ENCODE measurements at places on chromosomes 12 and 14.
A peak's percentile ranks its signal among the peaks of the same experiment; 100 is the strongest.

- DNase-seq, result peak; percentile 74
Observed at GRCh38 chr12:106645074-106645421, 62.2 kb downstream of the RFX4 start.

GRCh38 chr12:111453071-111453989 lies 47.6 kb downstream of the SH2B3 start:
- DNase-seq, result no peak

GRCh38 chr14:102754370-102755262 lies 22.6 kb upstream of the TRAF3 start:
- DNase-seq, result no peak

DNA sequence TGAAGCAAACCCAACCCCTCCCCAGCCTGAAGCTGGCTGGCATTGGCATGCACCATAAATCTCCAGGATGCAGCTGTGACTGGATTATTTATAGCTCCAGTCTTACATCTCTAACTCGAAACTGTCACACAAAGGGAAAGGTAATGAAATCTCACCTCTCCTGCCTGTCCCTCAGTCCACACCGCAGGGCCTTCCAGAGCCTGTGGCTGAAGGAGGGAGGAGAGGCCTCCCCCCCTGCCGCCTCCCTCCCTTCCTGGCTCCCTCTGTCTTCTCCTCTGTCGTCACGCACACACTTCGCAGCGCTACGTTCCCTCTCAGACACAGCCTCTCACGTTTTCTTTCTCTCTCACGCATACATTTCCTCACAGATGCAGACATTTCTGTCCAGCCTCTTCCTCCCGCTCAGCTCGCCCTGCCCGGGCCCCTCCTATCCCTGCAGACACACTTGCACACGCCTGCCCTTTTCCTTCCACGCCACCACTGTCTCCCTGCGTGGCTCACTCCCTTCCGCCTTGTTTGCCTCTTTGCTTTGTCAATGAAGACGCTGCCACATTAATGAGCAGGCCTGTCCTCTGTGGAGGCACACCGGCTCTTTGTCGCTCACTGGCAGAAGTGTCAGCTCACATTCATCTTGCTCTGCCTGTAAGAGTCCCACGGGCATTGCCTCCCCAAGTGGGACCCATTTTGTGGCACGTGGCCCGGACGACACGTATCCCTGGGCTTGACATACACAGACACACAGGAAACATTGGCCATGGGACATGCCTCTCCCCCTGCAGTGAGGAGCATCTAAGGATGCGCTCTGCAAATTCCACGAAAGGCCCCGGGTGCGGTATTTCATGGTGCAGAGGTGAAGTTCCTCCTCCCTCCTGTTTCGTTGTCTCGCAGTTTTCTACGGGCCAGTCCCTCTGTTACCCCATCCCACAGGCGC lies 27.9 kb downstream of the IRF2BPL start:
- peak; percentile 27 for DNase-seq

- DNase-seq, result no peak
Observed at GRCh38 chr12:100643246-100643645, 69.8 kb downstream of the GAS2L3 start.

DNA sequence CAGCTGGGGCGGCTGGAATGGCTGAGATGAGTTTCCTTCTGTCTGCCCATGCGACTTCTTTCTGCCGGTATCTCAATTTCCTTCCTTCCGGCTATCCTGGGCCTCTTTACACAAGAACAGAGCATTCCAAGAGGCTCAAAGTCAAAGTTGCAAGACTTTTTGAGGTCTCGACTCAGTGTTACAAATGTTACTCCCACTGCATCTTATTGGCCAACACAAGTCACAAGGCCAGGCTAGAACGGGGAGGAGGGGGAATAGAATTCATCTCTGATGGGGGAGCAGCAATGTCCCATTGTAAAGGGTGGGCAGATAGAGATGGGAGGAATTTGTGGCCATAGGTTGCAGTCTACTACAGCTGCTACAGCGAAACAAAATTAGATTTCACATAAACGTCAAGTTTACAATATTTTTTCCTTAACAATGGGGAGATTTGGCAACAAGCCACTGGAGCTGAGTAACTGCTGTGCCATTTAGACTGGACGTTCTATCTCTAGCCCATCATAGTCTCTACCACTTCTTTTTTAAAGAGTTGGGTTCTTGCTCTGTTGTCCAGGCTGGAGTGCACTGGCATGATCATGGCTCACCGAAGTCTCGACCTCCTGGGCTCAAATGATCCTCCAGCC lies 9.5 kb upstream of the NYNRIN start:
- DNase-seq, result no peak

DNA sequence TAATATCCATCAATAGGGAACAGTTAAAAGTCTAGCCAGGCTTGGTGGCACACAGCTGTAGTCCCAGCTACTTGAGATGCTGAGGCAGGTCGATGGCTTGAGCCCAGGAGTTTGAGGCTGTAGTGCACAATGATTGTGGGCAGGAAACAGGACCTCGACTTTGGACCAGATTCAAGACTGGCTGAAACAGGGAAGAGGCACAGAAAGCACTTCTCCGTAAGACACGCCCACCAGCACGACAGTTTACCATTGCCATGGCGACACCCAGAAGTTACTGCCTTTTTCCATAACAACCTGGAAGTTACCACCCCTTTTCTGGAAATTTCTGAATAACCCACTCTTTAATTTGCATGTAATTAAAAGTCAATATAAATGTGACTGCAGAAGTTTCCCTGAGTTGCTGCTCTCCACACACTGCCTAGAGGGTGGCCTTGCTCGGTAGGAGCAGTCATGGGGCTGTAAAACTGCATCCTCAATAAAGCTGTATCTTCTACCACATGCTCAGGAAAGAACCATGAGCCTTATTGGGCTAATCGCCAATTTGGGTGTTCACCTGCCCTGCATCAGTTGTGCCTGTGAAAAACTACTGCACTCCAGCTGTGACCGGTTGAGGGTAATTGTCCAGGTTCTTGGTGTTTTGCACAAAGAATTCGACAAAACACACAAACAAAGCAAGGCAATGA lies 4.6 kb upstream of the LRRC23 start:
- no peak for DNase-seq

DNA sequence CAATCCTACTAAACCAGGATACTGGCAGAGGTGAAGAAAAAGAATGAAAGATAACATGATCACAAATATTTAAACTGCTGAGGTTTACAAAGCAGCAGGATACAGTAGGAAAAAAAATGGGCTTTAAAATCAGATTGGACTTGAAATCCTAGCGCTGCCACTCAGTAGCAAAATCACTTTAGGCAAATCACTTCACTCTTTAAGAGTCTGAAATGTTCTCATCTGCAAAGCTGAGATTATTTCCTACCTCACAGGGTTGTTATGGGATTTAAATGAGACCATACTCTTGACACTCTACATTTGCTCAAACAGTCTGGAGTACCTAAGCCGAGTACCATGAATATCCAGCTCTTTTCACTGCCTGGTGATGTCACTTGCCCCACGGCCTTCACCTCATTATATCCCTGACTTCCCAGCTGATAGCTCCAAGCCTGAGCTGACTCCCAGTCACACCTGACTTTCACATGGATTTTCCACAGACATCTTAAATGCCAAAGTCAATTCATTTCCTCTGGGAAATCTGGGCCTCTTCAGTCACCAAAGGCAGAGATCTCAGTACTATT lies 60.2 kb downstream of the UBR7 start:
- DNase-seq, result no peak

GRCh38 chr12:5172886-5173285 lies 129.2 kb downstream of the KCNA5 start:
- no peak for DNase-seq

DNA sequence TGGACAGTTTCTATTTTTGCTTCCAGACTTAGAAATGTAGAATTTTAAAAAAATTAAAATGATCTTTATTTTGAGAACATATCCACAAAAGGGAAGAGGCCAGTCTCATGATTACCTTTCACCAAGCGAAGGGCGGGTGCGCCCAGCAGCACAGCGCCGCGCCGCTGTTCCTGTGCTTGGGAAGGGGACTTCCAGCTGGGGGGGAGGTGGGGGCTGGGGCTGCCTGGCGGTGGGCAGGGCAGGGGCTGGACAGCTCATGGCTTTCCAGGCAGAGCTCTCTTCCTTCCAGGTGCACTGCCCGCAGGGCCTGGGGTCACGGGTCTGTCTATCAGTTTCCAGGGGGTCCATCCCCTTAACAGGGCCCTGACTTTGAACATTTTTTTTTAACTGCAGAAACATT lies 199.9 kb downstream of the TTC7B start:
- DNase-seq, result no peak

GRCh38 chr12:1591034-1591433 lies 3.3 kb downstream of the FBXL14 start:
- peak; percentile 51 for DNase-seq

GRCh38 chr12:56141946-56142784 lies 10.2 kb upstream of the MYL6B start:
- no peak for DNase-seq

GRCh38 chr12:52022841-52023181 lies 16.1 kb downstream of the TAMALIN start:
- peak; percentile 33 for DNase-seq

GRCh38 chr14:89719366-89720075 lies 235.0 kb downstream of the EFCAB11 start:
- DNase-seq, result no peak

GRCh38 chr12:62866451-62867082 lies 68.4 kb downstream of the PPM1H start:
- no peak for DNase-seq

DNA sequence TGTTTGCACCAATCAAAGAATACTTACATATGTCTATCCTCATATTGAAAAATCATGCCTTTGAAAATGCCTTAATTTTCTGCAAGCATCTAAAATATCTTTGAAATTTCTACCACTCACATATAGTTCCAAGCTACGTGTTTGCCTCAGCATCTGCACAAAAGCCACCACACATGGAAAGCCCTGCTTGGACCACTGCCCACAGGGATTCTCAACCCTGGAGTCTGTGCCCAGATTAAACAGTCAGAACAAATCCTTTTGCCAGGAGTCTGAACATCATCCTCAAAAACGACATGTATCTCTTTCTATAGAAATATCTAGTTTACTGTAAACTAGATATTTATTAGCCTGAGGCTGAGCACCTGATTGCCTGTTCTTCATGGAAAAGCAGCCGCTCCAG lies 32.6 kb downstream of the ARMH4 start:
- DNase-seq, result no peak

GRCh38 chr12:15045451-15045850 lies 72.6 kb downstream of the PDE6H start:
- no peak for DNase-seq

DNA sequence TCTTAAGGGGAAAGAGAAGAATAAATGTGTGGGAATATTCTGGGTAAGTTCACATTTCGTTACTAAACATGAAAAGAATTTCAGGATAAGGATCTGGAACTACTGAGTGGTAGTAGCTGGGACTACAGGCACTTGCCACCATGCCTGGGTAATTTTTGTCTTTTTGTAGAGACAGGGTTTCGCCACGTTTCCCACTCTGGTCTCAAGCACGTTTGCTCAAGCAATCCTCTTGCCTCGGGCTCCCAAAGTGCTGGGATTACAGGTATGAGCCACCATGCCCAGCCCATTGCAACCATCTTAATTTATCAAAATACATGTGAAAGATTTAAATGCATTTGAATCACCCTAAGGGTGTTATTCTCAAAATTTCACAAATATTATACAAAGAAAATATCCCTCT lies 26.4 kb downstream of the ITPR2 start:
- no peak for DNase-seq

All from NCI-H526 treated with DMSO at 0.1 percent for 48 hours (cell line).